ENCODE measurements at places on chromosomes 13 and 19.

DNA sequence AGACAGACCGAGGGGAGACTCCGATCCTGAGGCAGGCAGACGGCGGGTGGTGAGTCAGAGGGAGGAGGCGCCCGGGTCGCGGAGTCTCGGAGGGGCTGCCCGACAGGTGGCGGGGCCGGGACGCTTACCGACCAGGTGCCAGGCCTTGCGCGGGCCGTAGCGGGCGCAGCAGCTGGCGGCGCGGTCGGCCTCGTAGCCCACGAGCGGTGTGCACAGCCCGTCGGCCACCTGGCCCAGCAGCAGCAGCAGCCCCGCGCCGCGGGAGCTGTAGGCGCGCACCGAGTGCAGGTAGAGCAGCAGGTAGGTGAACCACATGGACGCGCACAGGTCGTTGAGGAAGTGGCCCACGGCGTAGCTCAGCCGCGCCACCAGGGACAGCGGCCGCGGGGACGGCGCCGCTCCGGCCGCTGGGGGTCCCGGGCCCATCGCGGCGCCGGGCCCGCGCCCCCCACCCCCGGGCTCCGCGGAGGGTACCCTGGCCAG lies 367 bp downstream of the MFSD12 start:
- H3K4me1 ChIP-seq = peaks cover 39% of the 10 kb centered on the region
- H3K4me3 ChIP-seq = peak overlapping the region; percentile 87
- no peaks in the 10 kb centered on the region for H3K27me3 ChIP-seq
- peak overlapping the region; percentile 97 for H3K27ac ChIP-seq
- H3K36me3 ChIP-seq = no peaks in the 10 kb centered on the region

DNA sequence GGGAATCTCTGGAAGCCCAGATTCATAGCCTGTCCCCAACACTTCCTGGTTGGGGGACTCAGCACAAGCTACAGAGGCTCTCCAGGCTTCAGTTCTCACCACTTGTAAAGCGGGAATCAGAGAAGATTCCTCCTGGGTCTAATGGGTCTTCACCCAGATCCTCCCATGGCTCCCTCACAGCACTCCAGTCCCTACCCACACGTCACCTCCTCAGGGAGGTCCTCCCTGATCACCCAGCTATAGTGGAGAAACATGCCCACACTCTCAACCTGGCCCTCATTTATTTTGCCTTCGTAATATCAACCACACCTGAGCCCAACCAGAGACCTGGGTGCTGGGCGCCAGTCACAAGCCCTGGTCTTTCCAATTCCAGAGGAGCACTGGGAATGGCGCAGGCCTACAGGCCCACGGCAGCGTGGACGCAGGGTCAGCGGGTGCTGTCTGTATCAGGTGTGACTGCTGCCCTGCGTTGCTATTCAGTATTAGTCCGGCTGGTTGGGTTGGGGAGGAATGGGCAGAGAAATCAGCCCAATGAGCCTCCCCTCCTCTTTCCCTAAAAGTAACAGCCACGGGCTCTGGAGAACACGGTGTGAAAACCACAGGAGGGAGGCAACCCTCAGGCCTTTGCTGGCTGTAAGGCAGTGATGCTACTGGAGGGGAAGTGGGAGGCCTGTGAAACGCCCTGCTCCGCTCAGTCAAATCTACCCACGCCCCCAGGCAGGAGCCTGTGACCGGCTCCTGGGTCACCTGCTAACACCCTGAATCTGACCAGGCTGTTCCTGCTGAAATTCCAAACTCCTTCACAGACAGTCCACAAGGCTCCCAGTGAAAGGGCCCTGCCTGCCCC lies 5.2 kb downstream of the AKT2 start:
- no peaks in the 10 kb centered on the region for H3K36me3 ChIP-seq
- DNase-seq = peak; percentile 24
- peak overlapping the region; percentile 96 for H3K27ac ChIP-seq
- peak overlapping the region; percentile 81 for H3K4me3 ChIP-seq
- no peaks in the 10 kb centered on the region for H3K27me3 ChIP-seq
- H3K4me1 ChIP-seq = peaks cover 62% of the 10 kb centered on the region

DNA sequence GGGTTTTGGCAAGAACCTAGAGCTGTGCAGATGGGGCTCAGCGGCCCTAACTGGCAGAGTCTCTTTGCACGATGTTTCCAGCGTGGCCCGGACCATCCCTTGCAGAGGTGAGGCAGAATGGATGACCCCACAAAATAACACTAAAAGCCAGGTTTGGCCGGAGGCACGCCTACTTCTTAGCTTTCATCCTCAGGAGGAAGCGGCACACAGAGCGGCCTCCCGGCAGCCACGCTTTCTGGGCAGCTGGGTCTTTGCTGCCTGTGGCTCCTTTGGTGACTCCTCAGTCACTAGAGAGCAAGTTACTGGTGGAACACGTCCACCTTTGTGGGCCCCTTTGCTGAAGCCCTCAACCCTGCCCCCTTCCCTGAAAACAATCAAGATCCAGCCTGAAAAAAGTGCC lies 25.2 kb downstream of the TEX29 start:
- no peaks in the 10 kb centered on the region for H3K27me3 ChIP-seq
- H3K4me1 ChIP-seq = no peaks in the 10 kb centered on the region
- H3K4me3 ChIP-seq = no peak overlapping the region
- H3K27ac ChIP-seq = no peak overlapping the region

- no peaks in the 10 kb centered on the region for H3K4me1 ChIP-seq
- no peak overlapping the region for H3K27ac ChIP-seq
- no peaks in the 10 kb centered on the region for H3K36me3 ChIP-seq
- DNase-seq = no peak
These were observed 1.5 kb upstream of the PCDH20 start for GRCh38 chr13:61417086-61417570.

GRCh38 chr19:35777086-35777841 lies 1.9 kb downstream of the ARHGAP33 start:
- no peaks in the 10 kb centered on the region for H3K36me3 ChIP-seq
- H3K4me3 ChIP-seq = peak overlapping the region; percentile 20
- peak overlapping the region; percentile 44 for H3K27ac ChIP-seq
